Common myeloid progenitor, CD34-positive (primary cell): ENCODE measurements at places on chromosomes 5 and 9.
A peak's percentile ranks its signal among the peaks of the same experiment; 100 is the strongest.

GRCh38 chr9:98831696-98832095 lies 24.2 kb downstream of the GALNT12 start:
- no peak for DNase-seq

GRCh38 chr5:67657055-67657454 lies 460.5 kb upstream of the CD180 start:
- no peak for DNase-seq

DNA sequence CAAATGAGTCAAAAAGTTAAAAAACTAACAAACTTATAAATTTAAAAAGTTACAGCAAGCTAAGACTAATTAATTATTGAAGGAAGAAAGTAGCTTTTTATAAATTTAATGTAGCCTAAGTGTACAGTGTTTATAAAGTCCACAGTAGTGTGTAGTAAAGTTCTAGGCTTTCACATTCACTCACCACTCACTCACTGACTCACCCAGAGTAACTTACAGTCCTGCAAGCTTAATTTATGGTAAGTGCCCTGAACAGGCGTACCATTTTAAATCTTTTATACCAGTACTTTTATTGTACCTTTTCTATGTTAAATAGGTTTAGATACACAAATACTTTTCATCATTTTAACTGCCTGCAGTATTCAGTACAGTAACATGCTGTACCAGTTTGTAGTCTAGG lies 80.0 kb upstream of the C9orf72 start:
- DNase-seq = no peak

- peak; percentile 23 for DNase-seq
Observed at GRCh38 chr9:121732886-121733285, 81.5 kb downstream of the DAB2IP start.

GRCh38 chr9:134390947-134391318 lies 64.7 kb downstream of the RXRA start:
- DNase-seq = no peak
